ENCODE measurements at places on chromosomes 11 and 22.

DNA sequence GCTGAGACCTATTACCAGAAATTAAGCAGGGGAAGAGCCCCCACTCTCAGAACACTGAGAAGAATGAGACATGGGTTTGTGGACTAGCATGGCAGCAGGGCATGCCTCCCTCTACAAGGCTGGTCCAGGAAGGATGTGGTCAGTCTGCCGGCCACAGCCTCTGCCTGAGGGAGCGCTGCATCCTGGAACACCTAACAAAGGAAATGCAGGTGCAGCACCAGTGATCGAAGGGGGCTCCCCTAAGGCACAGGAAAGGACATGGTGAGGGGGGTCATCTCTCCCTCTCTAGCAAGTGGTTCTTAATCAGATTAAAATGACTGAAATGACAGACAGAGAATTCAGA is 40.6 kb upstream of the ARL14EP start:
- no peak for DNase-seq

DNA sequence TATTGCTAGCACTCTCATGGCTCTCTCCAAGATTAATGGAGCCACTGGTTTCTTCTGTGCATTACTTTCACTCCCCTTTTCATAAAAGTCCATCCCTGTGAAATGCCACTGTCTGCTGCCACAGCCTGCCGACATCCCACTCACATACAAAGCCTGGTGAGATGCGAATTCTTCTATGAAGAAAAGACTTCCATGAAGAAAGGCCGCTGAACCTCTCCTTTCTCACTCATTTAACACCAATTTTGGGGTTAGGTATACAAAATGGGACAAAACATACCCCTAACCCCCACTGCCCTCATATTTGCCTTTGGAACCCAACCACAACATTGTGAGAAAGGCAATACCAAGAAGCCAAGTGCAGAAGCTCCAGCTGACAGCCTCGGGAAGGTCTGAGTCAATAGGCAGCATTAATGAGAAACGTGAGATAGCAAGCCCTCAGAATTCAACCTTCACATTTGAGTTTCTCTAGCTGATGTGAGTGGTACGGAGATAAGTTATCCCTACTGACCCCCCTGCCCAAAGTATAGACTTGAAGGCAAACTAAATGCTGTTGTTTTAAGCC is 156.4 kb downstream of the ATG16L2 start:
- DNase-seq: no peak

GRCh38 chr22:35589071-35589755 is 27.9 kb downstream of the MB start:
- DNase-seq: no peak

- no peak for DNase-seq
These were observed 8.9 kb downstream of the TMEM218 start for GRCh38 chr11:125102510-125102909.

DNA sequence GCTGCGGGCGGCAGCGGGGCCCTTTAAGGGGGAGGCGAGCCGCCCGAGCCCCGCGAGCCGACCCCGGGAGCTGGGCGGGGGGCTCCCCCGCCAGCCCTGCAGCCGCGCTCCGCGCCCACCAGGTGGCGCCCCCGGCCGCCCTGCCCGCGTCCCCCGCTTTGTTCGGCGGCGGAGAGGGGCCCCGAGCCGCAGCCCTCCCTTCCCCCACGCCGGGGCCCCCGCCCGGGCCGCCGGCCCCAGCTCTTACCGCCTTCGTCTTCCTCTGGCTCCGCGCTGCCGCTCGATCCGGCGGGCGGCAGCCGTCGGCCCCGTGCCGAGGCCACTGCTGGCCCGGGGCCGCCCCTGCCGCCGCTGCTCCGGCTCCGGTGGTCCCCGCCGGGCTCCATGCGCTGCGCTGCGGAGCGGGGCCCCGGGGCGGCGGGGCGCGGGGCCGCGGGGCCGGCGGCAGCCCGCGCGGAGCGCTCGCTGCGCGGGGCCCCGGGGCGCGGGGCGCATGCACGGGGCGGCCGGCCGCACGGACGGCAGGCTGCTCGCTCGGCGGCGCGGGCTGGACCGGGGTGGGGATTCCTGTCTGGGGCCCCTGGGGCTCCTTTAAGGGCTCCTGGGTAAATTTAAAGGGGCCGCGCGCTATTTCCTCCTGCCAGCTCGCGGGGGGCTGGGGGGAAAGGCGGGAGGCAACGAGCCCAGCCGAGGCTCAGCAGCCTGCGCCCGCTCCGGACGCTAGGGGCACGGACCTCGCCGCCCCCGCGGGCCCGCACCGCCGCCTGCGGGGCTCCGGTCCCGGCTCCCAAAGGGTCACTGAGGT is at the start of gene ZFTA:
TSS of gene ZFTA (minus strand) at position 539 of the 805 bp plus-strand sequence. CDS start at position 386, 153 bp downstream.
- DNase-seq: peak; percentile 39

GRCh38 chr22:26161746-26162145 is 7.5 kb upstream of the SEZ6L start:
- no peak for DNase-seq

DNA sequence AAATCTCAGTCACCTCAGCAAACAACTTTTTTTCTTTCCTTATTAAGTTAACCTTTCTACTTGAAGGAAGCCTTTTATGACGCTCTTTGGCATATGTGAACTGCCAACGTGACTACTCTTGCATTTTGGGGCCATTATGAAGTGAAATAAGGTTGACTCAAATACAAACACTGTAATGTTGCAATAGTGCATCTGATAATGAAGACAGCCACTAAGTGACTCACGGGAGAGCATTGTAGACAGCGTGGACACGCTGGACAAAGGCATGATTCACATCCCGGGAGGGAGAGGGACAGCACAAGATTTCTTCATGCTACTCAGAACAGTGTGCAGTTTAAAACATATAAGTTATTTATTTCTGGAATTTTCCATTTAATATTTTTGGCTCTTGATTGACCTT is 560.8 kb downstream of the ETS1 start:
- DNase-seq: no peak

GRCh38 chr11:100821198-100821597 is 134.1 kb downstream of the ARHGAP42 start:
- DNase-seq: no peak

GRCh38 chr11:28086569-28086968 is 21.4 kb downstream of the KIF18A start:
- no peak for DNase-seq

- DNase-seq: no peak
These were observed 392.5 kb downstream of the CTTN start for GRCh38 chr11:70790671-70791300.

DNA sequence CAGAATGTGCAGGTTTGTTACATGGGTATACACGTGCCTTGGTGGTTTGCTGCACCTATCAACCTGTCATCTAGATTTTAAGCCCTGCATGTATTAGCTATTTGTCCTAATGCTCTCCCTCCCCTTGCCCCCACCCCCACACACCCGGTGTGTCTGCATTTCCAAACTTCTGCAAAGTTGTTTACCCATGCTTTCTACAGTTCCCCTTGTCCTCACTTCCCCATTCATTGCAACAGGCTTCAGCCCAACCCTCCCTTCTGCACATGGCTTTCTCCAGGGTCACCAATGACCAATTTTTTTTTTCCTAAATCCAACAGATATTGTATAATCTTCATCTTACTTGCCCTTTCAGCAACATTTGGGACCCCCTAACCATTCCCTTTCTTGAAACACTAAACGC is 32.0 kb upstream of the NUP50 start:
- DNase-seq: no peak

GRCh38 chr22:31585161-31585859 is 76.7 kb downstream of the PISD start:
- no peak for DNase-seq

DNA sequence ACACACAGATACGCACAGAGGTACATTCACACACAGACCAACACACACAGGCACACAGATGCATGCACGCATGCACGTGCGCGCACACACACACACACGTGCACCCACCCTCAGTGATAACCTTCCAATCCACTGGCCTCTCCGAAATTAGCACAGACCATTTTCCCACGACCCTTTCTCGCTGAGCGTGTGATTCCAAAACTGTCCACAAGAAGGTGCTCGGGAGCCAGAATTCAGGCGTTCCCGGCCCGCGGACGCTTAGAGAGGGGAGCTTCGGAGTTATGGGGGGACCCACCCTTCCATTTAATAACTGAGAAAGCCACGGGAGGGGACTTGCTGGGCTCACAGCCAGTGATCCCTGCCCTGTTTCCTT is 33.8 kb upstream of the SLC35C1 start:
- DNase-seq: peak; percentile 28

DNA sequence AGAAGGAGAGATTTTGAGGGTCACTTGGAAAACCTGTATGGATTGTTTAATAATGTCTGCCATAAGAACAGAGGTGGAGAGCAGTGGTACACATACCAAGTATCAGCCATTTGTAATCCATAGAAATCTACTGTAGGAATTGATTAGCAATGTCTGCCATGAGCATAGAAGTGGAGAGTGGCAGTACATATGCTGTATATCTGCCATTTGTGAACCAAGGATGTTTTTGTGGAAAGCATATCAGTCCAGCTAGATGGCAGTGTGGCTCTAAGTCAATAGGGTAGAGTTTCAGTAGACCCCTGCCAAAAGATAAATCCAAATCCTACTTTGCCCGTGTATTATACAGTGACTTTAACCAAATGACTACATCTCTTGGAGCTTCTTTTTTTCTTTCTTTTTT is 82.9 kb upstream of the SEZ6L start:
- DNase-seq: no peak

- no peak for DNase-seq
These were observed 207.0 kb downstream of the TBC1D22A start for GRCh38 chr22:46969491-46969890.

DNA sequence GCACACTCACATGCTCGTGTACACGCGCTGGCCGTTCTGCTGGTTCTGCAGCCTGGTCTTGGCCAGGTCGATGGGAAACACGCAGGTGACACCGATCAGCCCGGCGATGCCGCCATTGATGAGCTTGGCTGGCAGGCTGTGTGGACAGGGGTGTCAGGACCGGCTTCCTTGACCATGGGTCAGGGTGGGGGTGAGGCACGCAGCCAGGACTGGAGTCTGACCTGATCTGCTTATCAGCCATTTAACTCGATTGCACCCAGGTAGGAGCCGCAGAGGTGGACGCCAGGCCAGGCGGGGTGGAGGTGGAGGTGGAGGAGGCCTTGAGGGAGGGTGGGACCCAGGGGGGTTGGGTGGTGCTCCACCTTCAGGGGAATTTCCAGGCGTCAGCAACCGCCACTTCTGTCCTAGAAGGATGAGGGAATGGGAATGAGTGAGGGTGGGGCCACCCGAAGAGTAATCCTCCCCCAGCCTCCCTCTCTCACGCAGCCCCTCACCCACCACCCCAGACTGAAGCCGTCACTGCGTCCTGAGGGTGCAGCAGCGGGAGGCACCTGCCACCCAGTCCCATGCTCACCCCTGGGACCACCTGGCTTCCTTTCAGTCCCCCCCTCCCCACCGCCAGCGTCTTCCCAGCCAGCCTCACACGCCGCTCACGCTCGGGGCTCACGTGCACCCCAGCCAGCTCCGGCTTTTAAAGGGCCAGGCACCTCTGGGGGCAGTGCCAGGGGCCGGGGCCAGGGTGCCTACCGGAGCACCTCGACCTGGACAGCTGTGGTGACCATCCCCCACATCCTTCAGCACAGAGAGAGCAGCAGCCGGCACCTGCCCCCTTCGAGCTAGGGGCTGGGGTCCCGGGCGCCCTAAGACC is 3.1 kb downstream of the SLC25A22 start:
- no peak for DNase-seq

DNA sequence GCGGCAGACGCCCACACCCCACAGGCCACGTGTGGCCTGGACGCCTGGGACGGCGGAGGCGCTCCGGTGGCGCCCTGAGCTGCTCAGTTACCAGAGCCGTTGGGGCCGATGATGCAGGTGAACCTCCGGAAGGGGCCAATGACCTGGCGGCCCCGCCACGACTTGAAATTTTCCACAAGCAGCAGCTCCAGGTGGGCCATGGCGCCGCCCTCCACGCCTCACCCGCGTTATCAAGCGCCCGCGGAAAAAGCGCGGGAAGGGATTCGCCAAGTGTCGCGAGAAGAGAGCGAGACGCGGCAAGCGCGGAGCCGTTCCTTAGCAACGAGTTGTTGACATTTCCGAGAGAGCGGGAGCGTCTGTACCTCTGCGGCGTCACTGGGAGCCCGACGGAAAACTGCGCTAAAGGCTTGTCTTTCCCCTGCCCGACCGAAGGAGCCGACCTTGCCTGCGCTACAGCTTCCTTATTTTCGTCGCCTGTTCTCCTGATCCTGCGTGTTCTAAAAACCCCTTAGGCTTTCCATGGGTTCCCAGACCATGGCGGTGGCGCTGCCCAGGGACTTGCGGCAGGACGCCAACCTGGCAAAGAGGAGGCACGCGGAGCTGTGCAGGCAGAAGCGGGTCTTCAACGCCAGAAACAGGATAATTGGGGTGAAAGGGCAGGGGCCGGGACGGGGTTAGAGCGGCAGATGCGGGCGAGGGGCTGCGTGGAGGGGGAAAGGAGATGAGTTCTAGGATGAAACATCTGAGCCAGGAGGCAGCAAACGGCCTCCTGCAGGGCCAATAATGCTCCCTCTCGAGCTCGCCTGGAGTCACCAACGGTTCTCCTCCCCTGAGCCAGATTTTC is at the start of the genes RIBC2 and SMC1B:
TSS of gene RIBC2 (plus strand) at position 326 of the 844 bp plus-strand sequence. CDS start at position 520, 194 bp downstream.
TSS of gene SMC1B (minus strand) at position 232 of the 844 bp plus-strand sequence. CDS start at position 200, 32 bp downstream.
- peak; percentile 60 for DNase-seq

DNA sequence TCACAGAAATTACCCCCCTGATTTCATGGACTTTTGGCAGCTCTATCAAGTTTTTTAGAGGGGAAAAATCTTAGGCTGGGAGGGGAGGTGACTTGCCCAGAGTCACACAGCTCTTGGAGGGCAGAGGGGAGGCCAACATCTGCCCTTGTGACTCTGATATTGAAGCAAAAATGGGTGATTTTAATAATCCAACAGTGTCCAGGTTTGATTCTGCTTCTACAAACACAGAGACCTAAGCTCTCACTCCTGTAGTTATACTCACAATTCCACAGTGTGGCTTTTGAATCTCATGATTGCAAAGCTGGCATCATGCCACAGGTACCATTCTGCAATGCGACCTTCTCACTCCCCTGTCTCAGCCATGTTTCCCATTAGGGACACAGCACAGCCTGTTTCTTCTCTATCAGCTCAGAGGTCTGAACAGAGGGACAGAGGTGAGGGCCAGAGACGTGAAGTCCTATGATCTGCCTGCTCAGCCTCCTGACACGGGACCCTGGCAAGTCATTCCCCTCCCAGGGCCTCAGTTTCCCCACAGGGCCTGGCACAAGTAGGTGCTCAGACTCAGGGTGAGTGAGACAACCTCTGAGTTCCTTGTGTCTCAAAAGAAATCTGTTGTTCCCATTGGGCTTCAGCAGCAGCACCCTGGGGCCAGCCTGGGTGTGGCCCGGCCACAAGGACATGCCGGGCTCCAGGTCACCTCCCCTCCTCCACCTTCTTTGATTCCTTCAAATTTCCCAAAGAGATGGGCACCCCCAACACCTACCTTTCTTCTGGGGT is 766 bp downstream of the APOL2 start:
- DNase-seq: no peak

- DNase-seq: no peak
These were observed 1.2 kb upstream of the MMP10 start for GRCh38 chr11:102781676-102782075.

DNA sequence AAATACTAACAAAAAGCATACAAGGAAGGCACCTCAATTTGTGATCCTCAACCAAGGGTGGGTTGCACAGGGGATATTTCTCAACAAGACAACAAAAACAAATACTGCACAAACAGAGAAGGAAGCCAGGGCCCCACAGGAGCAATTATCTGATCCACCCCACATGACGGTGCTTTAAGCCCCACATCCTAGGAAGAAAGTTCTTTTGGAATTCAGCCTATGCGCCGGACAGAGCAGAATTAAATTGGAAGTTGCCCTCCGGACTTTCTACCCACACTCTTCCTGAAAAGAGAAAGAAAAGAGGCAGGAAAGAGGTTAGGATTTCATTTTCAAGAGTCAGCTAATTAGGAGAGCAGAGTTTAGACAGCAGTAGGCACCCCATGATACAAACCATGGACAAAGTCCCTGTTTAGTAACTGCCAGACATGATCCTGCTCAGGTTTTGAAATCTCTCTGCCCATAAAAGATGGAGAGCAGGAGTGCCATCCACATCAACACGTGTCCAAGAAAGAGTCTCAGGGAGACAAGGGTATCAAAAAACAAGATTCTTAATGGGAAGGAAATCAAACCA is 40.6 kb downstream of the OSBP start:
- DNase-seq: no peak
